ENCODE measurements at places on chromosomes 2 and 18.

GRCh38 chr18:12254136-12254819 is at the start of gene CIDEA:
Gene CIDEA (plus strand): TSS chr18:12254361. CDS start chr18:12254384, 23 bp downstream.
- peak; percentile 28 for DNase-seq

DNA sequence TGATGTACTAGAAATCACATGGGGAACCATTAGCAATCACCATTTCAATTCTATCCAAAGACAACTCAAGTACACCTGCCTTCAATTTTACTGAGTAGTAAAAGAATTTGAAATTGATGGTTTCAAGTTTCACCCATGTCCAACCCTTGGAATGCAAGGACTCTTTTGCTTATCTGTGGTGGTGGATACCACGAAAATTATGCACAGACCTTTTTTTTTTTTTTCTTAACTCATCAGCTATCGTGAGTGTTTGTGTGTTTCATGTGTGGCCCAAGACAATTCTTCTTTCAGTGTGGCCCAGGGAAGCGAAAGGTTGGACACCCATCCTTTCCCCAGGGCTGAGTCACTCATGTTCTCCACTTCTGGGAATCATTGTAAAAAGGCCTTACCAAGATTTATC is 23.1 kb downstream of the ID2 start:
- DNase-seq = no peak

GRCh38 chr2:202337151-202337550 is 39.0 kb upstream of the BMPR2 start:
- DNase-seq = no peak

GRCh38 chr2:36173760-36174404 is 181.7 kb upstream of the CRIM1 start:
- DNase-seq = no peak

DNA sequence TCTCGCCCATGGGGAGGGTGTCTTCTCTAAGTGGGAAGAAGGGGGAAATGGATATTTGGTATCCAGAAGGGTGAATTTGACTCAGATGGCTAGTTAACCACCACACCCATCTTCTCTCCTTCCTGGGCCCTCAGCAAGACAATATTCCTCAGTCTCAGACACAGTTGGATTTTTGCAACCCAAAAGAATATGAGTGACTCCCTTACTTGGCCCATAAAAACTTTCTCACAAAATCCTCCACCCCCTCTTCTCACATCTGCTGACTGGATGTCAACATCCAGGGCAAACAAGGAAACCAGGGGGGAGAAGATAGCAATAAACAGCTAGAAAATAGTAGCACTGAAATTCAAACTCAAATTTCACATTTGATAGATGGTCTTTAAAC is 35.3 kb upstream of the GCC2 start:
- no peak for DNase-seq

DNA sequence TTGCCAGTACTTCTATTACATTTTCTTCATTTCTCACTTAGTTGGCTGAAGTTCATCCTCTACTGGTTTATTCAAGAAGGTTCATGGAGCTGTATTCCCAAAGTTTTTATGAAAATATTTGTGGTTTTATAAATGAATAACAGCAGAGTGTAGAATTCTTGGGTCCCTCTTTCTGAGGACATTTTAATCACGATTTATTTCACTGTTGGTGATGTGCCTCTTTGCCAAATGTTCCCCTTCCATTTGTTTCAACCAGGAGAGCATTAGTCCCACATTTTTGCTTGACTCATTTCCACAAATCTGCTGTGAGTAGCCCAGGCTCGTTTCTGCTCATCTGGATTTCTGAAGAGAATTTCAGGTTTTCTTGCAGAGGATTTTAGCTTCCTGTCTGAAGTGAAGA is 20.8 kb downstream of the COPS7B start:
- DNase-seq = no peak

DNA sequence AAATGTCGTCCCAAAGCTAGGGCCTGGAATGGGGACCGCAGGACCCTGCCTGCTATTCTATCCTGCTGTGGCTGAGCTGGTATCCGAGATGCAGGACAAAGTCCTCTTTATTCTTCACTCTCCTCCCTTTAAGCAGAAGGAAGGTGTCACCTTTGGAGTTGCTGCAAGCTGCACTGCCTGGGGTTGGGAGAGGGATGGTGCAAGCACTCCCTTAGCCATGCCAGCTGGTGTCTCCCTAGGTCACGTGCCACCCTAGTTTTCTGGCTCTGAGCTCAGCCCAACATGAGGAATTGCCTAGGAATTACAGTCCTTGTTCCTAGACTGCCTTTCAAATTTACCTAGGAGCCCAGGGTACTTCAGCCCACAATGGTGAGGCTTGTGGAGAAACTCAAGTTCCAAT is 21.4 kb upstream of the FAM228A start:
- no peak for DNase-seq

DNA sequence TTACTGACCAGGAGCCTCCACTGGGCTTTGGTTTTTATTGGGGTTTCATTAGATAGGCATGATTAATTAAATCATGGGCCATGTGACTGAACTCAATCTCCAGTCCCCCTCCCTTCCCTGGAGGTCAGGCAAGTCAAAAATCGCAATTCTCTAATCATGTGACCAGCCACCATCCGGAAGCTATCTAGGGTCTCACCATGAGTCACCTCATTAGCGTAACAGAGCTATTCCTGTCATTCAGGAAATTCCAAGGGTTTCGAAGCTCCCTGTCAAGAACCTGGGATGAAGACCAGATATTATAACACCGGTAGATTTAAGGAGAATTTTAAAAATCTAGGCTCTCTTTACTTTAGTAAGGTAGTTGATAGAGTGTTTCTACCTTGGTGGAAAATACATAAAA is 180.3 kb upstream of the TCF4 start:
- DNase-seq = no peak

DNA sequence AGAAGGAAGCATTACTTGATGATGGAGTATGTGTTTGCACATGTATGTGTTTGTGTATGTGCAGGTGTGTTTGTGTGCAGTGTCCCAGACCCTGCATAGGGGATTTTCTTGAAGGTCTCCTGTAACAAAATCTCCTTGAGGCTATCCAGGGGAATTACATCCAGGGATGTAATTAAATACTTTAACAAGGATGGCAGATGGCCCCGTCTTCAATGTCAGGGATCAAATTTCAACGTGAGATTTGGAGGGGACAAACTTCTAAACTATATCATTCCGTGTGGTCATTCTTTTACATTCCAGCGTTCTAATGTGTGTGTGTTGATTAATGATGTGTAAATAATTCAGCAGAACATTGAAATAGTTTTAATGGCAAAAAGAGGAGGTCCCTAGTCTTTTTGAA is 3.3 kb downstream of the UGT1A9 start:
- peak; percentile 43 for DNase-seq

DNA sequence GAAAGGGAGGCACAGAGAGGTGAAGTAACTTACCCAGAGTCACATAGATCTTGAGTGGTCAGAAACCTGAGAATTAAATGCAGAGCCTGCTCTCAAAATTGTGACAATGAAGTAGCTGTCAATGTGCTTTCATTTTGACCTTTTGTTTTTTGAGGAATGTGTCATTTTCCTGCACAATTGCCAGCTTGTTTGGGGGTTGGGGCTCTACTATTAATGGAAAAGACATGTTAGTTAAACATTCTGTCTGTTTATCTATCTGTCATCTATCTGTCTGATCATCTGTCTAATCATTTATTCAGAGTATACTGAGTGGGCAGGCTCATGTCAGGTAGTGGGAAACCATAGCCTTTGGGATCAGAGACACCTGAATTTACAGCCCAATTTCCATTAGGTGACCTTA is 428.4 kb downstream of the TSN start:
- DNase-seq = no peak

- DNase-seq = peak; percentile 86
These were observed 650.5 kb downstream of the GALR1 start for GRCh38 chr18:77899972-77900754.

DNA sequence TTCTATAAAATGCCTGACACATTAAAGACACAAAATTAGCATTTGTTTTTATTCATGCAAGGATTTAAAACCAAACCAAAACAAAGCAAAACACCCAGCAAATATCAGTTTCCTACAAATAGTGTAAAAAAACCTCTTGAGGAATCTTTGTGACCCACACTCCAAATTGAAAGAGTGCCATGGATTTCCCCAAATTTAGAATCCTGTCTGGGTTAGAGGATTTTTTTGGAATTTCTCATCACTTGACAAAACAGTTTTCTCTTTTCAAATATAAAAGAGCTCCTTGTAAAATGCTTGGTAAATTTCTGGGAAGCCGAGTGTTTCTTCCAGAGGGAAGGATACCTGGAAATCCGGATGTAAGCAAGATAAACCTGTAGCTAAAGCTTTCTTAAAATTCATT is 1.7 kb upstream of the FN1 start:
- no peak for DNase-seq

- DNase-seq = no peak
These were observed 43.2 kb downstream of the LPIN2 start for GRCh38 chr18:2969695-2970094.

DNA sequence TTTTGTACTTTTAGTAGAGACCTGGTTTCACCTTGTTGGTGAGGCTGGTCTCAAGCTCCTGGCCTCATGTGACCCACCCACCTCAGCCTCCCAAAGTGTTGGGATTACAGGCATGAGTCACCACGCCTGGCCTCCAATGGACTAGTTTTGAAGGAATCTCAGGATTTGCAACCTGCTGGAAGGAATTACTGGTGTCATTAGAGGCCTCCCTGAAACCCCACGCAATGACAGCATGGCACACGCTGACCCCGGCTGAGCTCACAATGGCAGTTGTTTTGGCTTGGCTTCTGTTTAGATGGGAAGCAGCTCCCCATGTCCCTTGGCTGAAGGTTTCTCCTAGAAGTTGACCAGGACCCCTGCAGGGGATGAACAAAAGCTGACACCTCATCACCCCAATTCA is 23.1 kb upstream of the COPS8 start:
- DNase-seq = no peak

- DNase-seq = peak; percentile 41
These were observed 1.2 kb downstream of the PER2 start for GRCh38 chr2:238286987-238287736.

- no peak for DNase-seq
These were observed 29.0 kb upstream of the REL start for GRCh38 chr2:60852282-60852860.

- peak; percentile 61 for DNase-seq
These were observed 1.2 kb downstream of the REV1 start for GRCh38 chr2:99488539-99489062.

DNA sequence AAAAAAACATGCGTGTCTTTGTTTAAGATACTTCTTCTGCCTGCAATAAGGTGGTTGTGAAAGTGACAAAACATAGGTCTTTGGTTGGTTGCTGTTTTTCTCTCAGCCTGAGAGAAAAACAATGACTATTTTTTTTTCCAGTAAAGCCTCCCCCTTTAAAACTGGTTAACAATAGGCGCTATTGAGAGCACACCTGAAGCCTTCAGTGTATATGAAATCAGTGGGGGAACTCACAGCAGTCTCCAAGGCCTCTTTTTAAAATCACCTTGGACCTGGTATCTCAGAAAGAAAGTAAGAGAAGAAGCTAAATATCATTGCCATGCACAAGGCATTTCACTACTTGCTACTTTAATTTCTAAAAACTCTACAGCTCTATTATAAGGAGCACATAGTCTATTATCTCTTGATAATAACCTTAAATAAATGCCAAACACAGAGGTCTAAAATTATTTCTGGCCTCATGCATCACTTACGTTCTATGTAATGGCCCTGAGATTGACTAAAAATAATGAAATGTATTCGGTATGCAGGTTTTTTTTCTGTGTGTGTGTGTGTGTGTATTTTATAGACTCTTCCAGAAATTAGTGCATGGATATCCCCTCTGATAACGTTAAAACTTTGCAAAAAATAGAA is 544.4 kb downstream of the TDRD15 start:
- no peak for DNase-seq

GRCh38 chr2:120914839-120915521 is 179.3 kb downstream of the GLI2 start:
- no peak for DNase-seq

- no peak for DNase-seq
These were observed 30.3 kb upstream of the CATIP start for GRCh38 chr2:218326315-218326714.

DNA sequence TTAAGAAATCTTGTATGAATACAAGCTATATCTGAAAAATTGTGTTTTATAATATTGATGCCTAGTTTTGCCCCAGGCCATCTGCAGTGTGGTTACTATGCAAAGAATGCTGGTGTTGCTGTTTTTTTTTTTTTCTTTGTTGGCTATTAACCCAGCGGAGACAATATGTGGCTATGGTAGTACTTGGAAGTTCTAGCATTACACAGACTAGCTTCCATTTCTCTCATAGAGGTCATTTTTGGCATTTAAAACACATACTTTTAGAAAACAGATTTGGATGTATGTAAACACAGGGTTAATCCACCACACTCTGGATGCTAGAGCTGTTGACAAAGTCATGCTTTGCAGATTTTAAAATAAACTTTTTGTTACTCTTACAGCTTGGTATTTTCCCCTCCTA is 209.8 kb downstream of the NEDD4L start:
- no peak for DNase-seq

GRCh38 chr2:188314314-188315054 is 22.8 kb downstream of the GULP1 start:
- no peak for DNase-seq

DNA sequence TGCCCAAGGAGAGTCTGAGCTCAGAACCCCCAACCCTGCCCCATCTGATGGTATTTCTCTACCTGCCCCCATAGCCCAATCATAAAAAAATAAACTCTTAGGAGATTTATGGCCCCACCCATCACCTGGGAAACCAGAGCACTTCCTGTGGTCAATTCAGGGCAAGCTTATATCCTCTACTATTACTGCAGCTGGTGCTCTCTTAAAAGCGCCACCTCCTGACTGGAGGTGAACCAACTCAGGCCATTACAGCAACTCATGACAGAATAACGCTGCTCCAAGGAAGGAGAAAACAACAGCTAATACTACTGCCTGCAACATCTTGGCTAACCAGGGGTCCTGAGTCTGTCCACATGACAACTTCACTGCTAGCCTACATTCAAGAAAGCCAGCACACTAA is 195.7 kb downstream of the MTCL1 start:
- DNase-seq = peak; percentile 34

- no peak for DNase-seq
These were observed 101.6 kb downstream of the LRRC30 start for GRCh38 chr18:7332452-7332851.

- no peak for DNase-seq
These were observed 21.9 kb upstream of the MGAT5 start for GRCh38 chr2:134231965-134232340.

GRCh38 chr2:85435220-85435958 is 16.9 kb downstream of the SH2D6 start:
- DNase-seq = peak; percentile 20

GRCh38 chr2:9610781-9611548 is 19.8 kb downstream of the YWHAQ start:
- DNase-seq = no peak

GRCh38 chr18:7593218-7593819 is 26.2 kb downstream of the PTPRM start:
- no peak for DNase-seq

DNA sequence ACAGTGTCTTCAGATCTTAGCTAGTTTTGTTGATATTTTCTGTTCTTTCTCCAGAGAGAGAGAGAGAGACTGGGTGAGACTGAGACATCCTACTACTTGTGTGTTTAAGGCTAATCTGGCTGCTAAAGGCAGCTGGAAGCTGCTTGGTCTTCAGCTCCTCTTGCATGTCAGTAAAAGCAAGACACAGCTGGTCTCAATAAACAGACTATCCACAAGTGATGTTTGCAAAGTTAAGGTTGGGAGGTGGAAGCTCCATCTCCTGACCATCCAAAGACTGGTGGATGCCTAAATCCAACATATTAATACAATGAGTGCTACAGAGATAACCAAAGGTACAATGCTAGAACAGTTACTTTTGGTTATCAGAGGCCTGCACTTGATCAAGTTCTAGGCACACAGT is 17.8 kb downstream of the ERFE start:
- no peak for DNase-seq

Data from NCI-H69 (cell line).